Activated CD4-positive, alpha-beta T cell treated with anti-CD3 and anti-CD28 coated beads, Interleukin-2, amount 50 U/mL, for 4 hours (primary cell): ENCODE measurements at places on chromosomes 7 and 10.

DNA sequence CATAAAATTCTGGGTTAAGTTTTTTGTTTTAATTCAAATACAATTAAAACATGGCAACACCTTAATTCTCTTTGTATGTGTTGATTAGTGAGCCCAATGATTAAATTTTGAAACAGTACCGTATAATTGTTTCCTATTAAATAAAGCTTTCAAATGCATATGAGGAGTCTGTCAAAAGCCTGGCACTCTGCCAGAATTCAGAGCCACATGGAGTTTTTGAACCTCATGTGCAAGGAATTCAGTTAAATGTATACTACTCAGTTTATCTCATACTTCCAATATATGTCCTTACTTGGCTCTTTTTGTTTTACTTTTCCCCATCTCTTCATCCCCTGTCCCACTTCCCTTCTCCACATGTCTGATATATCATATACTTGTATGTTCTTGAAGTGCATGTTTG lies 165.6 kb upstream of the FAM3C start:
- DNase-seq, result no peak

DNA sequence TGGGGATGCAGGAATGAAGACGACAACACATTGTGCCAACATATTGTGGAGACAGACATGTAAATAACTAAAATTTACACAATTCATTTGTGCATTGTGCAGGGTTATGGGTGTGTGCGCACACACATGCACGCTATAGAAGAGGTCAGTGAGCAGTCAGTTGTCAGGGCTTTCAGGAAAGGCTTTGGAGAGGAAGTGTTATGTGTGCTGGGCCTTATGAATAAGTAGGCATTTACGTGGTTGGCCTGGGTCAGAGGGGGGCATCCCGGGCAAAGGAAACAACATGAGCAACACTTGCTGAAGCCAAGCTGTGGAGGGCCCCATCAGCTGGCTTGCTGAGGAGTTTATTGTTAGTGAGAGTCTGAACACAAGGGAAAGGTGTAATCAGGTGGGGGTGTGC lies 4.1 kb downstream of the PRXL2A start:
- DNase-seq, result no peak

DNA sequence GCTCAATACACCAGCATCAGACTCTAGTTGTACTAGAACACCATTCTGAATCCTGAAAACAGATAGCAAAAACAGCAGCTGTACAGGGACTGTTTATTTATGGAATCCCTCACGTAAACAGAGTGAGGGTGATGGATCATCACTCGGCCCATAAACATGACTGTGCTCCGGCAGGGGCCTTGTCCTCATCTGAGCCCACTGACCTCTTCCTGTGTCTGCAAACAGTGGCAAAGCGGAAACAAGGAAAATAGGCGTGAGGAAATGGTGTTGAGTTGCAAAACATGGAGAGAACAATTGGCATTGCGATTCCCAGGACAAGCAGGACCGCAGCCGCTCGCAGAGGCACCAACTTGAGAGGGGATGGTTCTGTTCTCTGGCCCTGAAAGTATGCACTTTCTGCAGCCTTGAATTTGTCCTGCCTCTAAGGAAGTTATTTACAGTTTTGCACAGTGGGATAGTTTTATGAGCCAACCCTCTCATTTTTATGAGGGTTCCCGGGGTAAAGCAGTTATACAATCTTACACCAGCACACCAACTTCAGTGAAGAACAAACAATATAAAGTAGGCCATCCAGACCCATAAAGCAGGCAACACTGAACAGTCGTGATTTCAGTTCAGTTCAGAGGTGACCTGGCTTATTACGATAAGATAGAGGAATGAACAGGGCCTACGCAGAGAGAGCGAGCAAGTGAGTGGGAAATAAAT lies 248.0 kb upstream of the FZD8 start:
- no peak for DNase-seq

DNA sequence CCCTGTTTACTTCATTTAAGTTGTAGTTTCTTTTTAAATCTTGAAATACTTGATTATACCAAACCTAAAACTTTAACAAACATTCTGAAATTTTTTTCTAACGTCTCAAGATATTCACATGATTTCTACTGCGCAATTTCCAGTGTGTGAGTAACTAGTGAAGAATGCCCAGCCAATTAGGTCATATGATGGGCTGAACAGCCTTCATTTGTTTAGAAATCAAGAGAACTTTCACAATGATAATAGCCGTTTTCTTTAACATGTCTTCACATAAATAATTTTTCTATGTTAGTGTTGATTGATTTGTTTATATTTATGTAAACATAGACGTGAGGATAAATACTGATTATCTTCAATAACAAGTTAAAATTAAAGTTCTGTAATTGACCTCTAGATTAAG lies 21.8 kb downstream of the STAM start:
- no peak for DNase-seq
